ENCODE measurements at places on chromosomes 5 and 9.

- DNase-seq = no peak
Measured at GRCh38 chr5:56973473-56973872, 21.6 kb upstream of the MIER3 start.

- no peak for DNase-seq
Measured at GRCh38 chr9:127905004-127905728, 5.8 kb upstream of the ST6GALNAC6 start.

- no peak for DNase-seq
Measured at GRCh38 chr5:65446682-65447081, 35.0 kb downstream of the ADAMTS6 start.

DNA sequence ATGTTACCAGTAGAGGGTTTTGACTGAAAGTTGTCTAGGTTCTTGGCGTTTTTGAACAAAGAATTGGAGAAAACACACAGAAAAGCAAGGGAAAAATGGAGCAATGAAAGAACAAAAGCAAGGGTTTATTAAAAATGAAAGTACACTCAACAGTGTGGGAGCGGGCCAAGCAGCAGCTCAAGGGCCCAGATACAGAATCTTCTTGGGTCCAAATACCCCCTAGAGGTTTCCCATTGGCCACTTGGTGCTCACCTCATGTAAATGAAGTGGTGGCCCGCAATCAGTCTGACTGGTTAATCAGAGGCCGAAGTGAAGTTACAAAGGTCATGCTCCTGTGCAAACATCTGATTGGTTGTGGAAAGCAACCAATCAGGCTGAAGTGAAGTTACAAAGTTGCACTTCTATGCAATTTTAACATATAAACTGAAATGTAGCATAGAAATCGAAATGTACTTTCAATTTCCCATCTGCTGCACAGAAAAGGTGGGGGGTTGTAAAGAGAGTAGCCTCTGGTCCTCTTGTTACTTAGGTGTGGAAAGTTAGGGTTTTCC is 1.9 kb upstream of the GM2A start:
- DNase-seq = peak; percentile 22

GRCh38 chr9:131402073-131402472 is 8.2 kb downstream of the PRRC2B start:
- no peak for DNase-seq

GRCh38 chr9:93509084-93509483 is 55.7 kb upstream of the FAM120AOS start:
- no peak for DNase-seq

- DNase-seq = no peak
Measured at GRCh38 chr5:55176176-55176818, 3.3 kb upstream of the CDC20B start.

GRCh38 chr5:51416149-51416548 is 32.9 kb downstream of the ISL1 start:
- no peak for DNase-seq

DNA sequence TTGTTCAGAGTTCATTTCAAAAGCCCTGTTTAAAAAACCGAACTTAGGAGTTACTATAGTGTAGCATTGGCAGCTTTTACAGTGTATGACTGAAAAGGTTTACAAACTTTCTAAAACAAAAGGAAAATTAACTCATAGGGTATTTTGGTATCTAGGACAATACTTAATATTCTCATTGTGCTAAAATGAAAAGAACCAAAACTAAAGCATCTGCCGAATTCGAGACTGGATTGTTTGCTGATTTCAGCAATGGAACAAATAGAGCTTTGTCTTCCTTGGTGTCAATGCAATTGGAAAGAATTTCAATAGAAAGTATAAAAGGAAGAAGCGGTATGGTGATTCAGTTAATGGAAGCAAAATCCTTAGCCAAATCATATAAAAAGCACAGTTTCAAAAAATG is 254.1 kb downstream of the SLF1 start:
- DNase-seq = no peak

DNA sequence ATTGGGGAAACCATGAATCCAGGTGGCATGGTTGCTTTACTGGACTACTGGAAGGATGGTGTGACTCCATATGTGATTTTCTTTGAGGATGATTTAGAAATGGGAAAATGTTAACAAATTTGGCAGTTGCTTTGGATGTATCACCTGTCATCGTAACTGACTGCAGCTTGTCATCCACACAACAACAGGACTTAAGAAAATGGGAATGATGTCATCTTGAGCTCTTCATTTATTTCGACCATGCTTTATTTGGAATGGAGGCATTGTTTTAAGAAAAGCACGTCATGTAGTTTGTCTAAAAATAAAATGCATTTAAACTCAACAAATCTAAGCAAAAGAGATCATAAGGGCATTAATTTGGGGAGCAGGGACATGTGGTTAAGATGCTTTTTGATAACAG is 265.0 kb downstream of the GOLPH3 start:
- DNase-seq = no peak

DNA sequence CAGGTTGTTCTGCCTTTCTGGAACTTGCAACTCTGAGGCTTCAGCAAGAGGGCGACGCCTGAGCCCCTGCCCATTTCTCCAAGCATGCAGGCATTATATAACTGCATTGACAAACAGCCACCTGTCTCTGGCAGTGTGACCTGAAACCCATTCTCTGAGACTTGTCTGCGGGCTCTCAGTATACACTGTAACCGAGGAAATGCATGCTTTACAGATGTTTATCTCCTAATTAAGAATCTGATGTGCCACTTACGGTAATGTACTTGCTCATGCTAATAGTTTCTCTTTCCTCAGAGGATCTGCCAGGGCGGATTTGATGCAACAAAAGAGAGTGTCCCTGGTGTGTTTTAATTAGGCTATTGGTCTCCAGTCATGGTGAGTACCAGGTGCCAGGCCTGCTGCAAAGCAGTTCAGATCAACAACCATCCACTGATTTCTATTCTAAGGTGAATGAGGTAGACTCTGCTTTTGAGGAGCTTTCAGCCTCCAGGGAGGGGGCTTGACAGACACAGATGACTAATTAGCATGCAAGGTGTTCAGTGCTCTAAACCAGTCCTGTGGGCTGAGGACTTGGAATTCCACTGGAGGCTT is 593.7 kb upstream of the KLF4 start:
- no peak for DNase-seq

GRCh38 chr5:84085387-84086041 is 299.2 kb downstream of the EDIL3 start:
- no peak for DNase-seq

DNA sequence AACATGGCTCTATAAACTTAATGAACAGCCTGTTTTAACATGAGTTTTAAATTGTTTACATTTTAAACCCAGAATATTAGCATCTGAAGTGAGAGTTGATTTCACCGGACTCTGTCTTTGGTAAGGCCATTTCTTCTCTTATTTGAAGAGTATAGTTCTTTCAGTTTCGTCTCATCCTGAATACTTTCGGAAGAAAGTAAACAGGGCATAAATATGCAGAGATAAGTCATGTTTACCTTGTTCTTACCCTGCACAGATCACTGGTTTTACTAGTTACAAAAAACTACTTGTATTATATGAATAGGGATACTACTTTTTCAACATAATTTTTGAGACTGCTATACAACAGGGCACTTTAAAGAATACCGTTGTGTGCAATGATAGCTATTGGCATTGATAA is 656.3 kb upstream of the ZNF608 start:
- no peak for DNase-seq

- DNase-seq = no peak
Measured at GRCh38 chr5:107325866-107326265, 344.9 kb downstream of the EFNA5 start.

DNA sequence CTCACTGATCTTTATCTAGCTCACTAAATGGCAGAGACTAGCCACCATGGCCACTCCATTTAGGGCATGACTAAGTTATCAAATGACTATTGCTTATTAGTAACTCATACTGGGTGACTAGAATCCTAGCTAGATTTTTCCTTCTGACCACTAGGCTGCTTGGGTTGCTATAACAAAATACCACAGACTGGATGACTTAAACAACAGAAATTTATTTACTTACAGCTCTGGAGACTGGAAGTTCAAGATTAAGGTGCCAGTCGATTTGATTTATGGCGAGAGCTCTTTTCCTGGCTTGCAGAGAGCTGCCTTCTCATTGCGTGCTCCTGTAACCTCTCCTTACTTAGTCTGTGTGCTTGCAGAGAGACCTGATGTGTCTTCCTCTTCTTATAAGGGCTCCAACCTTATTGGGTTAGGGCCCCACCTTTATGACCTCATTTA is 55.0 kb upstream of the APC start:
- DNase-seq = no peak

GRCh38 chr5:67093279-67093678 is 103.3 kb downstream of the CD180 start:
- no peak for DNase-seq

GRCh38 chr5:171451421-171451820 is 32.0 kb downstream of the FGF18 start:
- no peak for DNase-seq

DNA sequence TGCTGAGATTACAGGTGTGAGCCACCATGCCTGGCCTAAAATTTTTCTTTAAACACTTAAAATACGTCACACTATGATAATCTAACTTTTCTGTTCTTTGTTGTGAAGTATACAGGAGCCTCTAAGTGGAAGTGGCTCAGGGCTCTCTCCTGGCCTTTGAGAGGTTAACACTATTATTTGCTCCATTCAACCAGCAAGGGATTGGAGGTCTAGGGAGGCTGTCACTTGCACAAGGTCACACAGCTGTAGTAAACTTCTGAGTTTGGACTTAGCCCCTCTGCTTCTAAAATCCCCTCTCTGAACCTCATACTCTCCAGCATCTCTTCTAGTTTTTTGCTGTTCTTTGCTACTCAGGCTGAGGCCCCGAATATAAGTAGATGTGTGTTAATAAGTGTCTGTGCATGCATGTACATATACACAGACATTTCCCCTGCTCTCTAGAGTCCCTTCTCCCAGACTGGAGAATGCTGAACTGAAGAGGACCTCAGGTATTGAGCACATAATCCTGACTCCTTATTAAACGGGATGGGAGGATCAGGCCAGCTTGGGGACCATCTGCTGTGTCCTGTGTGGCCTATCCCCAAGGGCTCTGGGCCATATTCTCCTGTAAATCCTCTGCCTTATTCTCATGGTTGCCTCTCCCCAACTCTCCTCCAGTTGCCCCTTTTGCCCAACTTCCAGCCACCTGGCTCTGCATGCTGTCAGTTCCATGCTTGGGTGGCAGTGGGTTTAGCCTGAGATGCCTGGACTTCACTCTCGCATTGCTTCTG is 87.0 kb upstream of the SPRY4 start:
- no peak for DNase-seq

GRCh38 chr5:173895401-173896165 is 7.4 kb downstream of the CPEB4 start:
- no peak for DNase-seq

- no peak for DNase-seq
Measured at GRCh38 chr9:86464242-86464641, 110.0 kb upstream of the TUT7 start.

- DNase-seq = no peak
Measured at GRCh38 chr5:154118893-154119336, 71.6 kb upstream of the GALNT10 start.

- peak; percentile 9 for DNase-seq
Measured at GRCh38 chr5:87300744-87301143, 33.1 kb downstream of the RASA1 start.

- DNase-seq = no peak
Measured at GRCh38 chr5:41794471-41794870, 75.8 kb downstream of the OXCT1 start.

DNA sequence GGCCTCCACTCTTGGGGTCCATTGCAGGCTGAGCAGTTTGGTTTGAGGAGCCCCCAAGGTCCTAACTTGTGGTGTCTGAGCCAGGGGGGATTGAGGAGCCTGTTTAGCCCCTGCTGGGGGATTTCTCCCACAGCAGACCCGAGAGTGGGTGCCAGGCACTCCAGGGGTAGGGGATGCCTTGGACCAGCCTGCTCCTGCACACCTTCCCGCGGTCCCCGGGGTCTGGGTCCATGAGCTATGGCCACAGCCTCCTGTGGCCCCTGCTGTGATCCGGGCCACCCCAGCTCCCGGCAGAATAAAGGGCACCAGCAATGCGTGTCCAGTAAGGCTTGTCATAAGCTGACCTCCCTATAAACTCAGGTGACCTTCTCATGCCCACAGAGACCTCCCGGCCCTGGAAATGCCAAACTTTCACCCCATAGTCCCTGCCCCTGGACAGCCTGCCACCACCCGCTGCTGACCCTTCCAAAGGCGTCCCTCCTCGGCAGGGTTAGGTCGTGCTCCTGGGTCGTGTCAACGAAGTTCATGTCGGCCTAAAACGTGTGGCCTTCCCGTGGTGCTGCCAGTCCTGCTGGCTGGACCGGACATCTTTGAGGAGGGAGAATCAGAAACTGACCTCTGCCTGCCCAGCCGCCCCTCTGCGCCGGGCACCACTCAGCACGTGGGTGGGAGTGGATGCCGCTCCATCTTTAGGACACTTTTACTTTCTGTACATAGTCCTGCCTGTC is 137.6 kb downstream of the MRPL36 start:
- no peak for DNase-seq

- no peak for DNase-seq
Measured at GRCh38 chr9:135515083-135515951, 5.9 kb upstream of the LCN1 start.

GRCh38 chr5:128426090-128426534 is 111.9 kb downstream of the FBN2 start:
- no peak for DNase-seq

- no peak for DNase-seq
Measured at GRCh38 chr5:40430101-40430710, 249.5 kb upstream of the PTGER4 start.

DNA sequence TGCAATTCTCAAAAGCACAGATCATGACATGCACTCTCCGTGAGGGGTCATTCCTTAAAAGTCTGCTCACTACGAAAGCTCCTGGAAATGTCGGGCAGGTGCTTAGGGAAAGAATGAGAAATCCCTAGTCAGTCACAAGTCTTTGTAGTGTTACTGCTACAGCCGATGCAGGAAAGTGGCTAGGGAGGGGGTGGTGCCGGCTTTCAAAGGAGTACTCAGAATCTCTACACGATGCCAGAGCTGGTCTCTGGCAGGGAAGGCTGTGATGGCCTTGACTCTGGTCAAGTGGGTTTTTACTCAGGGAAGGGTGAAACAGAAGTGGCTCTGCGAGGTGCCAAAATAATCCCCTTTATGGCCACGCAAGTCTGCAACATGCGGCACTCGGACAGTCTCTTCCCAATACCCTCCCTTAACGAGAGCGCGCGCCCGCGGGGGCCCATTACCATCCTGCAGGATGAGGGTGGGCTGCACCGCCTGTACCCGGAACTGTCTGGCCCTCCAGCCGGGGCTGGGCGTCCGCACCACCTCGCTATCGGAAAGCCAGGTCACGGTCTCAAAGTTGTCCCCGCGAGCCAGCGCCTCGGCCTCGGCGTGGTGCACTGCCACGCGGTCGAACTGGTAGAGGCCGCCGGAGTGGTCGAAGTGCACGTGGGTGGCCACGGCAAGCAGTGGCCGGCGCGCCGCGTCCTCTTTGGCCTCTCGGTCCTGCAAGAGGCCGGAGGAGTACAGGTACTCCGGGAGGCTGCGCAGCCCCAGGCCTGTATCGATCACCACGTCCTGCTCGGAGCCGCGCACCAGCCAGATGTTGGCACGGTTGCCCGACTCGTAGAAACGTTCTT is 956 bp downstream of the MBLAC2 start:
- DNase-seq = peak; percentile 3

DNA sequence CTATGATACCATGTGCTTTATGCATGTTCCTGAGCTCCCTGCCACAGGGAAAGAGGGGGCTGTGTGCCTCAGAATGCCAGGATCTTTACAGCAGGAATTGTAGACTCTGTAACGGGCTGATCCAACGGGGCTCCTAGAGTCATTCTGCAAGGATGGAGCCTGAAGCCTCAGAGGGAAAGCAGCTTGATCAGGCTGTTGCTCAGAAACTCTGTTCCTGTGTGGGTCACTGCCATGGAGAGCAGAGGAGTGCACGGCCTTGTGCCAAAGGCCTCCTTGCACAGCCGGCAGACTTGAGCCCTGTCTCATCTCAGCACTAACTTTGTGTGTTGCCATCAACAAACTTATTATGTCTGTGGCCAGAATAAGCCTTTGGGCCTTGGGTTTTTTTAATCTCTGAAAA is 51.8 kb downstream of the AMBP start:
- no peak for DNase-seq

All from stimulated activated CD4-positive, alpha-beta T cell treated with anti-CD3 and anti-CD28 coated beads, TNF-alpha, amount 100 ng/mL, for 48 hours (primary cell).